Amniotic epithelial cell (primary cell): ENCODE measurements at places on chromosomes 2 and 18.

- peak; percentile 89 for DNase-seq
Observed at GRCh38 chr2:200864176-200865034, at the start of gene CLK1. Gene CLK1 (minus strand): TSS chr2:200864658. CDS start chr2:200861862, 2,796 bp downstream.

DNA sequence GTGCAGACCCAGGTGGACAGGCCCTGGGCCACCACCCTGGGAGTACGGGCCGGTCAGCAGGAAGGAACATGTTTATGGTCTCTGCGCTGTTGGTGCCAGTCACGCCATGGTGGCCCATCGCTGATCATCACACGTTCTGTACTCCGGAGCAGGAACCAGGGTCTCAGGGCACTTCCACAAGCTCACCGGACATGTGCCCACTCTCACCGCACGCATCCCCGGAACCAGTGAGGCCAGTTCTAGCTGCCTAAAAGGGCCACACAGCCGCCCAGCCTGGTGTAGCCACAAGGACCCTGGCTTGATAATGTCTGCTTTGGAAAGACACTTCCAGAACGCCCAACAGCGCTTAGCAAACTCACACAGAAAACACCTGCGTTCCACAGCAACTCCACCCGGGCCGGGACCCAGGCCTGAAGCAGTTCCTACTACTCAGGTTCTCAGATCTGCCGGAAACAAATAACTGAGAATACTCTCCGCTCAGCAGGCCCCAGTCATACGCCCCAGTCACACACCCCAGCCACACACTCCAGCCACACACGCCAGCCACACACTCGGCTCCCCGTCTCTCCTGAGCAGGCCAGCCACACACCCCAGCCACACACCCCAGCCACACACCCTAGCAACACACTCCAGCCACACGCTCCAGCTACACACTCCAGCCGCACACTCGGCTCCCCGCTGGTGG lies 123.3 kb downstream of the HDAC4 start:
- DNase-seq, result no peak

DNA sequence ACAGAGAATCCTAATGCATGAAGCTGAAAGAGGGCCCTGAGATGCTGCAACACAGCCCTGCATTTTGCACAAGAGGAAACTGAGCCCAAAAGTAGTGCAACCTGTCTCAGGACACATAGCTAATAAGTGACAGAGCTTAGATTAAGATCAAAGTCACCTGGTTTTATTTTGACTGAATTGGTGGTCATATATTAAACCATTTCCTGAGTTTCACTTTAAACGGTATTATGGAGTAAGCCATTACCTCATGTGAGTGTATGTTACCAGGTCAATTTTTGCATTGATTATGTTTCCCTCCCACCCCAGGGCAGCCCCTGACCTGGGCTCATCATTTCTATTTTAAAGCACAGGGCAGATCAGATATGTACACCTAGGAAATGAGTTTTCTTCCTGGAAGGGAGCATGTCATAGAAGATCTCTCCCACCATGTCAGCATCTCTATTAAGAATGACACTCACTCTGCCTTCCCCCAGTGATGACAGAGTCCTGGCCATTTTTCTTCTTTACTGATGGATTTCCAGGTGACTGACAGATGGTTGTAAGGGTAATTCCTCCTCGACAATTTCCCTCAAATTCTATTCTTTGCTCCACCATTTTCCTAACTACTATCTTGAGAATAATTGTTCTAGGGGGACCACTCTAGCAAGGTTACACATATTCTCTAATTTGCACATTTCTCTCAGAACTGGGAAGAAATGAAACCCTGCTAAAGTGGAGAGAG lies 441.3 kb upstream of the SLC14A2 start:
- DNase-seq, result no peak

GRCh38 chr2:40033781-40034180 lies 254.7 kb upstream of the THUMPD2 start:
- peak; percentile 58 for DNase-seq

DNA sequence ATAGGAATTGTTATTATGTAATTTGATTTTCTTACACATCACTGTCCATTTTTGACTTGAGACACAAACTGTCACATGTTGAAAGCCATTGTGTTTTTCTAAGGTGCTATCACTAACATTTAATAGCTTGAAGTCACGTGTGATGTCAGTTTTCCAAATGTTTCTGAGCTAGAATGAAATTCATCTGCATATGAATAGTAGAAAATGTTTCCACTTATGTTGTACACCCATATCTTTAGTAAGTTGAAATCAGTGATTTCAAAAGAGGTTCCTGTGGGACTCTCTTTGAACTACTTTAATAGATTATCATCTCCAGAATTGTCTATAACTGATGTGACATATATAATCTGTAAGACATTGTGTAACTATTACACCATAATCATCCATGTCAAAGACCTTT lies 27.8 kb downstream of the ABCG5 start:
- DNase-seq, result no peak

DNA sequence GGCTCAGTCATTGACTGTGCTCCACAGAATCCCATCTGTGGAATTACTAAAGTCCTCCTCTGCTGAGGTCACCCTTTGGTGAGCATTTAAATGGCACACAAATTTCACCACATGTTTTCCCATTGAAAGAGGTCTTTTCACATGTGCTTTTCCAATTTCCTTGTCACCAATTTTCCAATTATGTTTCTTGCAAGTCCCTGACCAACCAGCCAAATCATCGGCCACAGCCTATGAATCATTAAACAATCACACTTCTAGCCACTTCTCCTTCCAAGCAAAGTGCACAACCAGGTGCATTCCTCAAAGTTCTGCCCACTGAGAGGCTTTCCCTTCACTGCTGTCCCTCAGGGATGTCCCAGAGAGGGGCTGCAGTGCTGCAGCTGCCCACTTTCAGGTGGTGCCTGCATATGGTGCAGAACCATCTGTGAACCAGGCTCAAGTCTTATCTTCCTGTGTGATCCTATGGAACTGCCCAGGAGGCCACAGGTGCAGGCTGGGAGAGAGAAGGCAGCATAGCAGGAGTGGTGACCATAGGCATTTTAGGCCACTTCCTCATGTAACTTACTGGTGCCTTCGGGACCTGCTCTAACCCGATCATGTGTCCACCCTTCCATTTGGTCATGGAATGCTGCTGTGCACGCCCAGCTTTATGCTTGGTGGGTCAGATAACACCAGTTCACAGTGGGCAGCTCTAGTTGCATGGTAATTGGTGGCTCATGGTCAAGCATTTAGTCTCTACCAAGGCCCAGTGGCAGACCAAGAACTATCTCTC lies 153.0 kb downstream of the SEPTIN10 start:
- DNase-seq, result no peak

DNA sequence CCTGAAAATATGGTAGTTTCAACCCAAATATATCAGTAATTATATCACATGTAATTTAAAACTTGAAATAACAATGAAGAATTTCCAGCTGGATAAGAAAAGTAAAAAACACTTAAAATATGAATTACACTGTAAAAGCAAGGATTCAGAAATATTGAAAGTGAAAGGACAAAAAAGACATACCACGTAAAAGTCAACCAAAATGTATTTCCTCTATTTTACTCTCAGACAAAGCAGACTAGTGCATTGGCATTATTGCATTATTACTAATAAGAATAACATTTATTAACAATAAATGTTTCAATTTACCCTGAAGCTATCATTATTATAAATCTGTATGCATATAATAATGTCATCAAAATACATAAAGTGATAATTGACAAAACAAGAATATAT lies 445.1 kb upstream of the TRIB2 start:
- DNase-seq, result no peak

DNA sequence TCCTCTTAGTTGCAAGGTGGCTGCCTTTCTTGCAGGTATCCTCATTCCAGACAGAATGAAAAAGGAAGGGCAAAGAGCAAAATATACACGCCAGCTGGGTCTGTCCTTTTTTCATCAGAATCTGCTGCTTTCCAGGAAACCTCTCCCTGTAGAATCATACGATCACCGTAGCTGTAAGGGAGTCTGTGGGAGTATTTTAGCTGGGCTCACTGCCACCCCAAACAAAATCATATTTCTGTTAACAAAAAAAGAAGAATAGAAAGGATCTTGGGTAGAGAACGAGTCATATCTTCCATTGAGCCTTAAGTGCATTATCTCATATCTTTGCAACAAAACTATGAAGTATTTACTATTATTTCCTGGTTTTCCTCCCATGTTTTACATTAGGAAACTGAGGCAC lies 15.0 kb upstream of the TANC1 start:
- DNase-seq, result peak; percentile 69

DNA sequence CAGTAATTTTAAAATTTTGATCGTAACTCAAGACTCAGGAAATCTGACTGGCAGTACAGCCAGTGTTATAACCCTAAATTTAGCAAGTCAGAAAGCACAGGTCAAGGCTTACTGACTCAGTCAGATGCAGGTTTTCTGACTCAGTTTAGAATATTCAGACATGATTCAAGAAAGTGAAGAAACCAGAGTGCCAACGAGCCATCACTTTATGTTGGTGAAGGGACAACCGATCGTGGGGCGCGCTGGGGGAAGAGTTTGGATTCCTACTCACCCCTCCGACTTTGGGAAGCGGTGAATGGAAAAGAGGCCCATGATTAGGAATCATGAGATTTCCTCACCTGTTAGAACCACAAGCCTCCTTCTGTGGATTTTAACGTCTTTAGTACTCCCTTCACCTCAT lies 998 bp downstream of the RNF149 start:
- peak; percentile 29 for DNase-seq

GRCh38 chr2:144659731-144660275 lies 139.9 kb upstream of the ZEB2 start:
- peak; percentile 96 for DNase-seq

DNA sequence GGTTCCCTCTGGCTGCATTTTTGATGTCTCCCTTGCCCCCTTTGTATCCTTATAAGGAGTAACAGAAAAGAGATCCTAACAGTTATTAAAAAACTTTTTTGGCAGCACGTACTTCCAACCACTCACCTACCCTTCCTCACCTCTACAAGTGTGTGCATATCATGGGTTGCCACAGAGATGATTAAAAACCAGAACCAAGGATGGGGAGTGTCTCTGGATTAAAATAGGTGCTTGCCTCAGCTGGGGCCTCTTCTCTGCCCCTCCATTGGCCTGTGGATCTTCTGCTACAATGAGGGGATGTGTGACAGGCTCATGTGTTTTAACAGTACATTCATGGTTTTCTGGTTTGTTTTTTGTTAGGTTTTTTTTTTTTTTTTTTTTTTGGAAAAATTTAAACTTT lies 160.8 kb downstream of the FHOD3 start:
- no peak for DNase-seq

DNA sequence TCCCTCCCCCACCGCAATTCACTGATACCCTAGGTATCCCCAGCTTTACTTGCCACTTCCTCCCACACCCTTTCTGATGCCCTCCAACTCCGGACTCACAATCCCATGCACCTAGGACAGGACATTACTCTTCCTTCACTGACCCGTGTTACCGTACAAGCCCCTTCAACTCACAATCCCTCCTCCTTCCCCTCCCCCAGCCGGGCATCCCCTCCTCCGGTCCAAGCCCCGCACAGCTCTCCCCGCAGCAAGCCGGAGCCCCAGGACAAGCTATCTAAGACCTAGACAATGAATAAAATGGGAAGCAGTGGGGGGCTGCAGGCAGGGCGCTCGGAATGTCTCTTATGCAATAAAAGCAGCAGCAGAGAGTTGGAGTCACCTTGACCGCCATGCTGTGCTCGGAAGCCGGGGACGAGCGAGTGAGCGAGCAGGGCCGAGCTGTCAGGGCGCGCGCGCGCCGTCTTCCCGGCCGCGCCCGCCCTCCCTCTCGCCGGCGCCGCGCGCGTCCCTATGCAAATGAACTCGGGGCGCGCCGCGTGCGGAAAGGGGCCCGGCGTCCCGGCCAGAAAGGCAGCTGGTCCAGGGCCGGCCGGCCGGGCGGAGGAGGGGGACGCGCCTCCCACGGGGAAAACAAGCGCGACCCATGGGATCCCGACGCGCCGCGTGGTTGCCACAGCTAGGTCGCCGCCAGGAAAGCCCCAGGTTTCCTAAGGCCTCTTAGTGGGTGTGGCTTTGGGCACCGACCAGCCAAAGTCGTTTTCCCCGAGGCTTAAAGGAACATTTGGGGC lies at the start of gene SLC25A12:
TSS of gene SLC25A12 (minus strand) at position 421 of the 788 bp plus-strand sequence. CDS start at position 391, 30 bp downstream.
- peak; percentile 75 for DNase-seq

DNA sequence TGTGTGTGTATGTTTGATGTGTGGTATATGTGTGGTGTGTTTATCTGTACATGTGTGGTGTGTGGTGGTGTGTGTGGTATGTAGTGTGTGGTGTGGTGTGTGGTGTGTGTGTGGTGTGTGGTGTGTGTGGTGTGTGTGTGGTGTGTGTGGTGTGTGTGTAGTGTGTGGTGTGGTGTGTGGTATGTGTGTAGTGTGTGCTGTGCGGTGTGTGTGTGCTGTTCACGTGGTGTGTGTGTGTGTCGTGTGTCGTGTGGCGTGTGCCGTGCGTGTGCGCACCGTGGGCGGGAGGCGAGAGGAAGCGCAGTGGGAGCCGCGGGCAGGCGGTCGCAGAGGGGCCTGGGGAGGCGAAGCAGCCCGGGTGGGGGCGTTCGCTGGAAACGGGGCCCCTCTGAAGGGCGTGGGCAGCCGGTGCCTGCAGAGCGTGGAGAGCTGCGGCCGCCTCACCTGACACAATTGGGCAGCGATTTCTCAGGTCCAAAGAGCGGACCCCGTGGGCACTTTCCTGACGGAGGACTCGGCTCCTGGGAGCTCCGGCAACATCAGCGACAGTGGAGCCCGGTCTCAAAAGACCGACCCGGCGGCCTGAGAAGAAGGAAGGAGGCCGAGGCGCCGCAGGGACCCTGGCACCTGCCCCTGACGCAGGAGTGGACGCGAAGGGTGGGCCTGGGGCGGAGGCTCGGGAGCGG lies 741.1 kb upstream of the SALL3 start:
- DNase-seq, result no peak

DNA sequence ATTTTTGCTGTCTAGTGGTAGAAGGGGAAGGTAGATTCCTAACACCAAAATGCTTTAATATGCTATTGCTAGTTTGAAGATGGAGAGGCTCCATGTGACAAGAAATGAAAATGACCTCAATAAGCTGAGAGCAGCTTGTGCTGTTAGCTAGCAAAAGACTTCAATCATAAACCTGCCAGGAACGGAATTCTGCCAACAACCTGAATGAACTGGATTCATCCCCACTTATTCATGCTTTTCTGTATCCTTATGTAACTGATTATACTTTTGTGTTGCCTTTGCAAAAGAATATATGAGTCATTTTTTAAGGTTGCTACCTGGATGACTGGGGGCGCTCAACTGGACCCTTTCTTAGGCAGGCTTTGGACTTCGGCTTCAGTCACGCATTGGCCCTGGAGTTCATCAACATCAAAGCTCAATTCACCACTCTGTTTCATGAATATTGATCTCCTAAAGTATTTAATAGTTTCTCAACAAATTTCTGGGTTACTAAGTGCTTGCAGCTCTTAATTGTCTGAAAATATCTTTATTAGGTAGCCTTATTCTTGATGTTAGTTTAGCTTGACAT lies 97.5 kb upstream of the KCNJ3 start:
- DNase-seq, result no peak
